ENCODE measurements at places on chromosomes 5 and 9.

DNA sequence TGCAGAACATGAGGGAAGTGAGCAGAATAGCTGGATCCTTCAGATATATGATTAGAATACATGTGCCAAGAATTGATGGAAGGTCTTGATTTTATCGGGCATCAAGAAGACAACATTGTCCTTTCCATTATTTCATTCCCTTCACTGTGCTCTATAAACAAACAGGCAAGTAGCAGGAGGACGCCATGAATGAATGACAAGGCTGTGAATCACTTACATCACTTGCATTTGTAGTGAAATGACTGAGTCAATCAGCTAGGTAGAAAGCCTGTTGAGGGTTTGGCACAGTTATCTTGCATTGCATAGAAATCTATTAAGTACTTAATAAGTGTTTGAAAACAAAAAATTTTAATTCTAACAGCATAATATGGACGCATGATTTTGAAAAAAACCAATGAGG is 548.8 kb upstream of the IZUMO3 start:
- DNase-seq = no peak

GRCh38 chr5:124056991-124057723 is 545.2 kb downstream of the CSNK1G3 start:
- DNase-seq = no peak

- DNase-seq = peak; percentile 7
Observed at GRCh38 chr9:94259077-94259862, at the start of gene ZNF169. TSS of gene ZNF169 (plus strand) at chr9:94259298. CDS start at chr9:94278813, 19,515 bp downstream.

DNA sequence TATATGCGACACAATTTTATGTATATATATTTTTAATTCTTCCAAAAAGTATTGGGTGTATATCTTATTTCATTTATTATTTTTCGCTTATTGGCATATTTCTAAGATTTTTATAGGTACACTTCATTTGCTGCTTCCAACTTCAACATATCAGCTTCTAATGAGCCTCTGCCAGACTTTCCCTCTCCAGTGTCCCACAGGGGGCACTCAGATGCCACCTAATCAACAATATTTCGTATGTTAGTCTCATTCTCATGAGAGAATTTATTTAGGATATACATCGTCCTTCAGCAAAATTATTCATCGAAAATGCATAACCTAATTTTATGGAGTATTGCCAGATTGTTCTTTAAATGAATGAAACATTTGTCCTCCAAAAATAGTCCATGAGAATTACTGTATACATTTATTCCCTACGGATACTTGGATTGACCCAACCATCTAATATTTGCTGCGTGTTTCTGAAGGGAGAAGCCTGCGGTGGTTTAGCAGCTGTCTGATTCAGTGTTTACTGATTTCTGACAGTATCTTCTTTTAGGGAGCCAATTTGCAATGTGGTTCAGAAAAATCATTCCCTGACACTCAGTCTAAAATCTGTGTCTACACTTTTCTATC is 100.6 kb upstream of the SELENOP start:
- peak; percentile 11 for DNase-seq

GRCh38 chr5:122332599-122333555 is 20.8 kb downstream of the SNCAIP start:
- no peak for DNase-seq

- DNase-seq = no peak
Observed at GRCh38 chr5:131720714-131721113, 76.1 kb downstream of the FNIP1 start.

DNA sequence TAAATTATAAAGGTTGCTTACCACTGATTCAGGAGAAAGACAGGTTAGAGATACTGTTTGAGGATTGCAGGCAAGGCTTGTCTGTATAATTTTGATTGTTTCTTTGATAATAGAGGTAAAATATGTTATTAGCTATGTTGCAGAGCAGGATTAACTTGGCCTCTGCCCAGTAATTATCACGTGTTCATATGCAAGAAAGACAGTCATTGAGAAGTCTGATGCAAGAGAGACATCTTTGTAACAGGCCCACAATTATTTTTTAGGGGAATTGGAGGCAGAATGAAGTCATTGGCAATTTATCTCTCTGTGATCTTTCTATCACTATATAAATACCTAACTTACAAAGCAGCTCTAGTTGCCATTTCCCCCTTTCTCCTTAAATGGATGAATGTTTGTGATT is 46.0 kb downstream of the SLC44A1 start:
- no peak for DNase-seq

DNA sequence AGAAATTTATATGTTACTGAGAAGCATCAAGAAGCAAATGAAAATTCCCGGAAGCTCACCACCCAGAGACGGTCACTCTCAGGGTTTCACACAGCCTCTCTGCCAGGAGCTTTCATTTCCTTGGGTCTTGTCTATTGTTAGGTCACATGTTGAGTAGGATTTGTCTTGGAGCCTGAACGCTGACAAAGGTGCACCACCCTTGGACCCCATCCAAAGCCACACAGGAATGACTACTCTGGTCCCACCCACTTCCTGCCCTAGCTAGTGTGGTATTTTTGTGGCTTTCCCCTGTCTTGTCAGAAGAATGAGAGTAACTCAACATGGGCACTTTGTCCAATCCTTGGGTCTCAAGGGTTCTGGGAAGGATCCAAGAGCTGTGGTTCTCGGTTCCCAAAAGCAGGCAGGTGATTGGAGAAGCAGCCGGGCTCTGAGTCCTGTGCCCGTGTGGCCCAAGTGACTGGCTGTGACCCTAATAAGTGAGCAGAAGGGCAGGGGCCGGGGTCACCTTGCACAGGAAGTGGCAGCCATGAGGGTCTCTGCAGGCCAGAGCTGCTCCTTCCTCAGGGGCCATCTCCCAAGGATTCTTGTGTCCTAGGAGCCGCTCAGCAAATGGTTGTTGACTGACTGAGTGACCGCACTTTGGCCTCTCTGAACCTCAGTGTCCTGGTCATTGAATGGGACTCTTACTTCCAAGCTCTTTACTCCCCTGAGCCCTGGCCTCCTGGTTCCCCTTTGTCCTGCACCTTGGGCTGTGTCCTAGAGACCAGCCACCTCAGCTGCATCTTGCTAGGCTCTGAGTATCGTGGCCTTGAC is 6.9 kb downstream of the FGD3 start:
- no peak for DNase-seq

DNA sequence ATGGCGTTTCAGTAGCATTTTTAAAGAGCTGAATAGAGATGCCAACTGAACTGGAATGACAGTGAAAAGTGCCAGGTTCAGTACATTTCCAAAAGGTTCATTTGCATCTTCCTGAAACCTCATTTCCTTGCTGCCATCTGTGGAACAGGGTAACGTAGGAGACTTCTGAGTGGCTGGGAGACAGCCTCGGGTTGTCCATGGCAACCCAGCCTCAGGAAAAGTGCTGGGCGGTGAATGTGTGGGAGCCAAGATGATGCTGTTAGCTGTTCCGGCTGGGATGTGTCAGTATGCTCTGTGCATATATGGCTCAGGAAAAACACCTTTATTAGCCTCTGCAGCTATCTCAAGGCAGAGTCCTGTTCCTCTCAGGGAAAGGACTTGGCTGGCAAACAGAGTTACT is 87.5 kb downstream of the KLHL3 start:
- DNase-seq = no peak

DNA sequence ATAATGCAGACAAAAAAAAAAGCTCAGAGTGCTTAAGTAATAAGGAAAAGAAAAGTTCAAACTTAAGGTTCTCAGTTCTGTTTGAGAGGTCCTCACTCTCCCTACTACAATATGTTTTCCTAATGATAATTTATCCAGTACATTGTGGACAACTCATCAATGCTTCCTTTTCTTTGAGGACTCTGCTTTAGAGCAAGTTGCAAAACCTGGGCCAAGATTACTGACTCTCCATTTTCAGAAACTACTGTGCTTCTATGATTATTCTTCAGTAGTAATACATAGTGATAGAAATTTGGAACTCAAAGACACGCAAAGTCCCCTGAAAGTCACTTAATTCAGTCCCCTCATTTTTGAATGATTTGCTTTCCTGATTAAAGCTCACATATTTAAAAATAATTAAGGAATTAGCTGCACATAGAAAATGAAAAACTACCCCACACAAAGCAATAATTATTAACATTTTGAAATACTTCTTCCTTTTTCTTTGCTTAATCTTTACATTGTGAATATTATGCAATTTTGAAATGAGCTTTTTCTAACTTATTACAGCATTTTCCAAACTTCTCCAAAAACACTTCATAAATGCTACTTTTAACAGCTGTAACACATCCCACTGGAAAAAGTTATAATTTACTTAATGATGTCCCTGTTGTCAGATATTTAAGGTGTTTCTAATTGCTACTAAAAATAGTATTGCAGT is 11.2 kb downstream of the CDKN2A start:
- DNase-seq = no peak

DNA sequence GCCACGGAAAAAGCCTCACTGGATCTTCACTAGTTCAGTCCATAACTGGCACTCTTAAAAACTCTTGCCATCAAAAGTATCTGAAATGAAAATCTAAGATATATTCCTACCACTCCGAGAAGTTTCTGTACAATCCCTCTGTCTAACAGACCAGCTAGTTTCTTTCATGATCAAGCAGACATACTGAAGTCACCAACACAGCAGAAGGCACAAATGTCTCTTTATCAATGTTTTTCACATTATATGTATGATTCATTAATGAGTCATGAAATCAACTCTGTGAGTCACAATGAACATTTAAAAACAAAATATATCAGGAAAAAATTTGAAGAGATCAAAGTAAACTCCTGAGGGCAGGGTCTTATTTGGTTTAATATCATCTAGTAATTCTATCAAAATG is 50.8 kb downstream of the F2R start:
- no peak for DNase-seq

DNA sequence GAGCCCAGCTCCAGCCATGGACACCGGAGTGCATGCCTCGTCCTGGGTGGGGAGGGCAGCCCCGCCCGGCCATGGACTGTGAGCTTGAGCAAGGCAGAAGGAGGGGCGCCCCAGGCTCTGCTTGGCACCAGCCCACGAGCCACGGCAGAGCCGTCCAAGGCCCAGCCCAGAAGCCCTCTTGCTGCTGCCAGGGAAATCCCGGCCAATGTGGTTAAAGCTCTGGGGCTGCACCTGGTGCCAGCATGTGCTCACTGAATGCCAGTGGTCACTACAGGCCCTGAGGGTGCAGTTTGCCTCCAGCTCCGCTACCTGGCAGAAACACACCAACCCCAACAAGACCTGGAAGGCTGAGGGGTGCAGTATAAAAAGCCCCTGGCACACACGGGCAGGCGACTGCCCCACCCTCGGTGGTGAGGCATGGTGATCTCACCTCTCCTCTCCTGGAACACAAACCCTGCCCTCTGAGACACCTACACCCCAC is 11.8 kb downstream of the BRD3 start:
- no peak for DNase-seq

- no peak for DNase-seq
Observed at GRCh38 chr9:2291980-2292704, 277.0 kb downstream of the SMARCA2 start.

DNA sequence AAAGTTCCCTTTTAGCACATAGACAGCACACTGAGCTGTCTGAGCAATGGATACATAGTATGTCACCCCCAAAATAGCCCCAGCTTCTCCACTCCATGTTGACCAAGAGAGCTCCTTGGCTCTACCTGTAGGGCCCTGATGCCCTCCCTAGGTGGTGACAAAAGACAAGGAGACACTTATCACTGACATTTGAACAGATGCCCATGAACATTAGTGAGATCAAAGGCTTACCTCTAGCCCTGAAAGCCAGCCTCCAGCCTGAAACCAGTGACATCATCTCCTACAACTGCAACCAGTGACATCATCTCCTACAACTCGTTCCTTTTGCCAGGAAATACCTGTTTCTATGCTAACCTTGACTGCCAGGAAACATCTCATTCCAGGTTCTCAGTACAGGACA is 122.7 kb downstream of the FSTL4 start:
- no peak for DNase-seq

DNA sequence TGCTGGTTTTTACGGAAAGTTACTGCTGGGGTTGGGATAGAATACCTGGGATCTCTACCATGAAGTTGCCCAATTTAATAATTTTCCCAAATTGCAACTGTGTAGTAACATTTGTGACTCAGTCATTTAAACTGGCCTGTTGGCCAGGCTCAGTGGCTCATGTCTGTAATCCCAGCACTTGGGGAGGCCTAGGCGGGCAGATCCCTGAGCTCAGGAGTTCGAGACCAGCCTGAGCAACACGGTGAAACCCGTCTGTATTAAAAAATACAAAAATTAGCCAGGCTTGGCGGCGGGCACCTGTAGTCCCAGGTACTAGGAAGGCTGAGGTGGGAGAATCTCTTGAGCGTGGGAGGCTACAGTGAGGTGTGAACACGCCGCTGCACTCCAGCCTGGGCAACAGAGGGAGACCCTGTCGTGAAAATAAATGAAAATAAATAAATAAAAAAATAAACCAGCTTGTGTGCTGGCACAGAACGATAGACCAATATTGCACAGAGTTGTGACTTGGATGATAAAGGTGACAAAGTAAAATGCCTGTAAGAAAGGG is 160.7 kb upstream of the ZNF608 start:
- no peak for DNase-seq

DNA sequence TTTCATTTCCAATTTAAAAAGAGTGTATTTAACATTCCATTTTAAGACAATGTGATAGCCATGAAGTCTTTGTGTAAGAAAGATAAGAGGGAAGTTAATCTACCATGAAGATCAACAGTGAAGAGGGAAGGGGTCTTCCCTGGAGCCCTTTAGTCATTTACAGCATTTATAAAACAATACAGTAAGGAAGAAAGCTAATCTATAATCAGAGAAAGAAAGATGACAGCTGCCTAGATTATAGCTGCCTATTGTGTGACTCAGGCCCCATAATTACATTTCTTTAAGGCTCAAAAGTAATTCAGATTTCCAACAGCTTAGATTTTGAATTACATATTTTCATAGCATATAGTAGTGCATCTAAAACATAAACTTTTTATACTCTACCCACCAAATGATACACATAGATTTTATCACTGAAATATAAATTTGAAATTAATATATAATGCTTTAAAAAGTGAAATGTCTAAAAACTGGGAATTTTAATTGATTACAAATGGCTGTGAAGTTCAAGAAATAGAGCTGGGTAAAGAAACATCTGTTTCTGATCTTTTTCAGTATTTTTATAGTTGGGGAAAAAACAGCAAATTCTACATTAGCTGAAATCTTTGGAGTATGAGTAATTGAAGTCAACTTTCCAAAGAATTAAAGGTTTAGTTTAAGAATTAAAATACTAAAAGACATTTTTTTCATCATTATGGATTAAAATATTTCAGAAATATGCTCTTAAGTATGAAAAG is 89.6 kb downstream of the RIC1 start:
- DNase-seq = no peak

DNA sequence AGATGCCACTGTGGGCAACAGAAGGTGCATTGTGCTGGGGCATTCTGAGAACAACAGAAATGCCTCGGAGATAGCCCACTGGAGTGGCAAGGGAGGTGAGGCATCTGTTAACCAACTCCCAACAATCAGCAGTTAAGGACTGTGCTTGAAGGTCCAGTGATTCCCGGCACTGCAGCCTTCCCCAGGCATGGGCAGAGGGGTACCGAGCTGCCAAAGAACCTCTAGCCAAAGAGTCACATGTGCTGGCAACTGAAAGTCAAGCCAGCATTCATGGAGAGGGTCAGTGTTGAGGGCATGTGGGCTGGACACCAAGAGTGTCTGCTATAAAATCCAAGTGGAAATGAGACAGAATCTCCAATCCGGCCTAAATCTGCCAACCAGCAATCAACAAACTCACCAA is 149.6 kb downstream of the ASTN2 start:
- DNase-seq = no peak
